ENCODE measurements at places on chromosomes 6 and 20. TPM values are rescaled to one million over a fixed set of nuclear protein-coding genes. Genes with fewer than 3 reads are reported as not detected.

The ZSCAN23 gene
- total RNA-seq = 1.2 TPM

The ZMYND8 gene
- 18.8 TPM for total RNA-seq

The PRL gene
- not detected for total RNA-seq

The PTPRT gene
- total RNA-seq = not detected

The OOEP gene
- total RNA-seq = not detected

The ULBP2 gene
- 0.24 TPM for total RNA-seq

The ISM1 gene
- 0.26 TPM for total RNA-seq

The GSTA3 gene
- not detected for total RNA-seq
